ENCODE measurements at places on chromosomes 7 and 10. TPM values are rescaled to one million over a fixed set of nuclear protein-coding genes. Genes with fewer than 3 reads are reported as not detected.

- H3K27me3 ChIP-seq = no peaks in the 10 kb centered on the region
- H3K27ac ChIP-seq = no peak overlapping the region
- peaks cover 15% of the 10 kb centered on the region for H3K4me1 ChIP-seq
- no peak overlapping the region for H3K4me3 ChIP-seq
Observed at GRCh38 chr10:96283756-96284155, 12.4 kb upstream of the BLNK start.

- peak within 1 kb of the TSS; percentile 95 for H3K4me3 ChIP-seq
- DNase-seq = peak; percentile 95
- no peaks in the 10 kb centered on the region for H3K27me3 ChIP-seq
- H3K36me3 ChIP-seq = peaks cover 31% of the 10 kb centered on the region
- H3K27ac ChIP-seq = peak within 1 kb of the TSS; percentile 93
Observed at GRCh38 chr10:79347226-79347893, at the start of gene PPIF. PPIF (plus strand) TSS chr10:79347469; CDS start chr10:79347549, 80 bp downstream.

The CLRN3 gene
- total RNA-seq = not detected

The FAM13C gene
- not detected for total RNA-seq

The LHFPL3 gene
- not detected for total RNA-seq

The KLF14 gene
- total RNA-seq = not detected
